ENCODE measurements at places on chromosomes 3 and 15.

DNA sequence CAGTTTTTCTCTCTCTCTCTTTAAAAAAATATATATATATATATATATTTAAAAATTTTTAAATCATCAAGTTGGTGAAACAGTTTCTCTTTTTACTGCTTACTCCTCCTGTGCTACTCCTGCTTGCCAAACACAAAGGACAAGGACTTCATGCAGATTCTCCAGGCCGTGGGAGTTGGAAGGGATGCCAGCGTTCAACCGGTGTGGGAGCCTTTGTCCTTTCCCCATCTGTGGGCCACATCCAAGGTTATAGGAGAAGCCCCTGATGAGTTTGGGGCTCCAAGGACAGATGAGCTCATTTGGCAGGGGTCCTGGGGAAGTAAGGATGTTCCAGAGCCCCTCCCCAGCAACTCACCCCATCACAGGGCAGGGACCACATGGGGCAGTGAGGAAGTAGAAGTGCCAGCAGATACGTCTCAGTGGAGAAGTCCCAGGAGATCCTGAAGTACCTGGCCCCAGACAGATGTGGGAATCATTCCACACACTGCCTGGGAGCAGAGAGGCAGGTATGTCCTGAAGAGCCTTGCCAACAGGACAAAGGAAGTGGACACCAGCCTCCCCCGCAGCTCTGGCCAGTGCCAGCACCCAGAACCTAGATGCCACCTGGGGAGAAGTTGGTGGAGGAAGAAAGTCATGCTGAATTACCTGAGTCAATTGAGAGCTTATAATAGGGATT is 36.6 kb downstream of the CCK start:
- DNase-seq: no peak

GRCh38 chr15:56496635-56497034 is 31.7 kb upstream of the MNS1 start:
- DNase-seq: peak; percentile 81

- no peak for DNase-seq
Observed at GRCh38 chr3:129476586-129476985, 36.6 kb downstream of the IFT122 start.

DNA sequence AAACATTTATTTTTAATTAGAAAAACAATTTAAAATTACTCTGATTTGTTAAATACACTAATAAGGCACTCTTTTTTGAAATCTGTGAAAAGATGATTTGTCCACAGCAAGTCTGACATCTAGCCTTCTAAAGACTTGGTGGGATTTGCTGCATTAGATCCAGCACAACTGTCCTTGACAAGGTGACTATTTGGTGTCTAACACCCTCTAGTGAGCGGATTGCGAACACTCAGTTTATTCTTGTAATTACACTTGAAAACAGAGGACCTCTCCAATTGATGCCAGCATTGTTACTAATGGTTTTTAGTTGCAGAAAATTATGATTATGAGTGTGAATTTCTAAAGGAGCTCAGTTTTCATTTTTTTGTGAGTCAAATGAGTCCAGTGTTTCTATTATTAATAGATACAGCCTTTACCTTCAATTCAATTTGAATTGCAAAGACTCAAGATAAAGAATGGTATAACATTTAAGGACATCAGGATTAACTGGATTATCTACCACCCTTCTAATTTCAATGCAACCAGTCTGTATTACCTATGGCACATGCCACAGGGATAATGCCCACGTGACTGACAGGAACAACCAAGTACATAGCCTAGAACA is 29.7 kb upstream of the STRIT1 start:
- peak; percentile 81 for DNase-seq

DNA sequence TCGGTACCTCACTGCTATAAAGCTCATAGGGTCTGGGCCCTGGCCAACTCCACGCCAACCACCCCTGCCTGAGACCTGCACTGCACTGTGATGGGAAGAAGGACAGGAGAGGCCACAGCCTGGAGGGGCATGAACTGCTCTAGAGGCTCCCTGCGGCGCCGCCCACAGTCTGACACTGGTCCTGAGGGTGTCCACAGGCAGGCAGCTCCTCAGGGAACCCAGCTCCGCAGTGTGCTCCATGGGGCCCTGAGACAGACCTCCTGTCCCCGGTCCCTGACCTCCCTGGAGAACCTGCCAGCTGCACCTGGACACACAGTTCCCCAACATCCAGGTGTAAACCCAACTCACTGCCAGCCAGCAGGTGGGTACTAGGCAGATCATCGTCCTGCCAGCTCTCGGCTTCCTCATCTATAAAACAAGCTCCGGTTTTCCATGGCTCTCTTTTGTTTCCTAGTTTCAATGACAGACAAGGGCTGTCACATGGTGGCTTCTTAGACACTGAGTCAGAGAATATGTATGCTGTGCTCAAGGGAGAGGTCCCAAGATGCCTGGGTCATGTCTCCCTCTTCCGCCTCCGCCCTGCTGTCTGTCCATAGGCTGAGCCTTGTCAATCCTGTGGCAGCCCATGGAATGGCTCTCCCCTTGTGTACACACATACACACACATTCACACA is 5.1 kb upstream of the HAPLN3 start:
- peak; percentile 54 for DNase-seq

- no peak for DNase-seq
Observed at GRCh38 chr3:31743331-31744089, 210.8 kb downstream of the STT3B start.

GRCh38 chr15:59191855-59192237 is 14.8 kb upstream of the LDHAL6B start:
- peak; percentile 87 for DNase-seq

DNA sequence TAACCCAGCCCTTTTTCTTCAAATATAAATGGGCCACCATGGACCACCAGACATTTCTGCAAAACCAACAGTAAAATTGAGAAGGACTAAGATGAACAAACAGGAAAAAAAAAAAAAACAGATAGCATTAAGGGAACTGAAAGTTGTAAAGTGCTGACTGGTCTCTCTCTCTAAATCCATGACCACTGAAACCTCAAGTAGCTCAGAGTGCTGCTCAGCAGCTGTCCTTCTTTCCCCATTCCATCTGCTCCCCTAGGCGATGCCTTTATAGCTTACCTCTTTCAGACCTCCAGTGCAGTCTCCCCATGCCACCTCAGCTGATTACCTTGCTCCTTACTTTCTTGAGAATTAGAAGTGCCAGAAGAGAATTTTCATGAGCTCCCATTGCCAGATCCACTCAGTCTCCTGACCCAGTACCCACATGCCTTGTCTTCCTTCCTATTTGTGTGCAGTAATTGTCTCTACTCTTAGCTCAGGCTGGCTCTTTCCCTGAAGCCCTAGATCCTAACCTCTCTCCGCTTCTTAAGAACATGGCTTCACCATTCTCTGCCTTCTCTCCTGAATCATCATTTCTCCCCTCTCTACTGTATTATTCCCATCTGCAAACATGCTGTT is 23.9 kb upstream of the XIRP1 start:
- no peak for DNase-seq

- DNase-seq: no peak
Observed at GRCh38 chr15:100131321-100132224, 210.2 kb downstream of the ADAMTS17 start.

DNA sequence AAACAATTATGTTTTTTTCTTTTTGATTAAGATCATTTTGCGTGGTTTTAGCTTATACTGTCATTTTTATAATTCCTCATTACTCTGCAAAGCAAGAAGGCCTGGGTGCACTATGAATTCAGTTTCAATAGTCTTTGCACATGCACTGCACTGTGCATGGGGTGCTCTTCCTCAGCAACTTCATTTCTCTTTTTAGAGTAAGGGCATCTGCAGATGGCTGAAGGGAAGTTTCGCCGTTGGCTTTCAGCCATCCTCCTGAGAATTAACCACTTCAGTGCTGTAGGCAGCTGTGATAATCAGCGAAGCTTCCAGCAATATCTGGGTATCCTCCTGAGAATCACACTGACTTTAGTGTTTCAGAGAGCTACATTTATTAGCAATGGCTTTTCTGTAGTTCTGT is 284.8 kb downstream of the GBE1 start:
- no peak for DNase-seq

DNA sequence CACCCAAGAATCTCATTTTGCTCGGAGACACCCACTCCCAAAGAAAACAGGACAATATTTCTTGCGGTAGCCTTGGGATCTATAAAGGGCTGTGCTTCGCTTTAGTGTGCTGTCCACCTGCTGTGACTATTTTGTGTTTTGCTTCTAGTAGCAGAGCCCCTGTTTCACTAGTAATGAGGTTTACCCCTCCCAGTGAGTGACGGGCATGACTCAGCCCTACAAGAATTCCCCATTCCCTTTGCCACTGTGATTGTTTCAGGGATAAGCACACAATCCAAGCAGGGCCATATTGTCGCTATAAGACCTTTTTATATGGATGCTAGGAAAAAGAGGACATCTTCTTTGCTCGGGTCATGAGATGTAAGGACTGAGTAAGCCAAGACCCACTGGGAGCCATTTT is 62.5 kb upstream of the FOXB1 start:
- no peak for DNase-seq

DNA sequence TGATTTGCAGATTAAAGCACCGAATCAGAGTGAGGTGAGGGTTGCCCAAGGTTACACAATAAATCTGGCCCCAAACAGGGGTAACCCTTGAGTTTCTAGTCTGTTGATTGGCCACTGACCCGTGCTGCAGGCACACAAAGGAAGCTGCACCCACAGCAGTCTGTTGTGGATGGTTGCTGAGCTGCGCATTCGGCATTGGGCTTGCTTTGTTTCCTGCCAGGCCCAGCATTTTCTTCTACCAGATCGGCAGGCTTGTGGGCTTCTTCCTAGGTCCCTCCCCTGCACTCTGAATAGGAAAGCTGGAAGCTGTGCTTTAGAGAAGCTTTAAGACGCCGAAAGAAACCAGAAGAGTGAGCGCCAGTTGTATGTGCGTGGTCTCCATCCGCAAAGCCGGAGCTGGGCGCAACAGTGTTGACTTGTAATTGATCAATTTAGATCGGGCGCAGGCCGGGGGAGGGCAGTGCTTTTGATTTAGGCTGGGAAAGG is 12.1 kb downstream of the B3GNT5 start:
- DNase-seq: no peak
